ENCODE measurements at places on chromosomes 13 and 19.
A peak's percentile ranks its signal among the peaks of the same experiment; 100 is the strongest.

DNA sequence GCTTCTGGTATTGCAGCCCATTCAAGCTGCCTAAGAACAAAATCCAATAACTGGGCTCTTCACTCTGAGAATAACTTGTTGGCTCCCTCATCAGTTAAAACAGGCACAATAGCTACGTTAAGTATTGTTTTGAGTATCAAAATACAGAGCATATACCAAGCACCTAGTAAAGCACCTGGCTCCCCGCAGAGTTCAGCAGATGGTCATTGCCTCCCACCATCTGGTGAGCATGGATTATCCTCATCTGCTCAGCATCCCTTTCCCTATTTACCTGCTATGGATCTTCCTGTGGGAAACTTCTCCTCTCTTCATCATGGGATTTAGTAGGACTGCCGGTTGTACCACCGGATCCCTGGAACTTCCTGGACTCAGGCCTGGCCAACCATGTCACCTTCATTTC, 199.2 kb upstream of the MAB21L1 start:
- no peak for DNase-seq

- DNase-seq: no peak
These were observed 23.6 kb upstream of the CEBPA start for GRCh38 chr19:33325920-33326319.

- DNase-seq: no peak
These were observed 2.4 kb upstream of the FPR1 start for GRCh38 chr19:51754109-51754508.

- no peak for DNase-seq
These were observed 276.4 kb downstream of the KLF5 start for GRCh38 chr13:73335210-73335609.

GRCh38 chr13:111330066-111330610, 9.7 kb downstream of the TEX29 start:
- no peak for DNase-seq

- DNase-seq: no peak
These were observed 16.0 kb downstream of the ILF3 start for GRCh38 chr19:10670182-10670581.

- no peak for DNase-seq
These were observed 129.7 kb downstream of the SLC7A1 start for GRCh38 chr13:29465741-29466293.

GRCh38 chr19:2446381-2446780, 10.4 kb downstream of the LMNB2 start:
- no peak for DNase-seq

GRCh38 chr13:95185851-95186250, 115.4 kb downstream of the ABCC4 start:
- DNase-seq: peak; percentile 4

DNA sequence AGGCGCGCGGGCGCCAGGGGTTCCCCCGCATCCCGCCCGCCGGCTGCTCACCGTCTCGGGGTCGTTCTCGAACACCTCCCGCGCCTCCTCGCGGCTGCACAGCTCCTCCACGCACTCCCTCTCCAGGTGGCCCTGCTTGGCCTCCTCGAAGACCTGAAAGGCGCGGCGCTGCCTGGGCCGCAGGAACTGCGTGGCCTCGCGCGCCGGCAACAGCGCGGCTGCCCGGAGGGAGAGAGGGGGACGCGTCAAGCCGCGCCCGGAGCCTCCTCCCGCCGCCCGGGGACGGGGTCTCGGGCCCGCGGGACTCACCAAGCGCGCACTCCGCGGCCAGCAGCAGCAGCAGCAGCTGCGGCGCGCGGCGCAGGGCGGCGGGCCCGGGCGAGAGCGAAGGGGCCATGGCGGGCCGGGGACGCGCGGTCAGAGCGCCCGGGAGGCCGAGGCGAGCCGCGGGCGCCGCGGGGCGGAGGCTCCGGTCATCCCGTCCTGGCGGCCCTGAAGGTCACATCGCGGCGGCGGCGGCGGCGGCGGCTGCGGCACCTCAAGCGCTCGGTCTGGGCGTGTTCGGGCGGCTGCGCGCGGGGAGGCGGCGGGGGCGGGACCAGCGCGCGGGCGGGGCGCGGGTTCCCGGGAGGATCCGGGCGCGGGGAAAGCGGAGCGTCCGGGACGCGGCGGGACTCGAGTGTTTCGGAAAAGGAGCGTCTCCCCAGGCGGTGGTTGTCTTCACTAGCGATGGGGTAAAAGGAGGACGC, at the start of gene GAS6:
Gene GAS6, minus strand, starts transcription at position 553 of the 749 bp plus-strand sequence. Its CDS starts 156 bp downstream, at position 397.
- DNase-seq: peak; percentile 15

DNA sequence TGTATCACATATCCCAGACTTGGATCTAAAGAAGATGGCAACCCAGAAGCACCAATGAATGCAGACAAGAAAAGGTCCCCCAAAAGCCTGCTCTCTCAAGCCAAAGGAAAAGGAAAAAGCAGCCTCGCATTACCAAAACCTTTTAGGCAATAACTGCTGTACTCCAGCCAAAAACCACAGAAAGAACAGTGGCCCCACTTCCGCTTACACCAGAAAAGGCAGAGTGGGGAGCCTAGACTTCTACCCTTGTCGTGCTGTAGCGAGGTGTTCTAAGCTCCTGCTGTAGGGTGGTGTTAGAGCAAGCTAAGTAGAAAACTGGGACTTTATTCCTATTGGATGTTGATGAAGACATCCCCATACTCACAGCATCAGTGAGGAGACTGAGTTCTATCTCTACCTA, 244.0 kb upstream of the RXFP2 start:
- DNase-seq: no peak

- no peak for DNase-seq
These were observed 3.0 kb downstream of the PEG3 start for GRCh38 chr19:56837492-56838023.

DNA sequence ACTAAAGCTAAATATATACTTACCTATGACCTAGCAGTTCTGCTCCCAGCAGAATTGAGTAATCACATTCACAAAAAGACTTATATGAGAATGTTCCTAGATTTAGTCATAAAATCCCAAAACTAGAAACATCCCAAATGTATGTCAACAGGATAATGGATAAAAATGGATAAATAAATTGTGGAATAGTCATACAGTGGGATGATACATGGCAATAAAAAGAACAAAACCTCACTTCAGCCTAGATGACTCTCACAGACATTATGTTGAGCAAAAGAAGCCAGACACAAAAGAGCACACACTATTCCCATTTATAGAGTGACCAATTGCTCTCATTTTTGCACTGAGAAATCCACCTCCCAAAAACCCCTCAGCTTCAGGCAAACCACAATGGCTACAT, 352.4 kb upstream of the HTR2A start:
- DNase-seq: no peak

GRCh38 chr19:29545866-29546582, 20.2 kb downstream of the VSTM2B start:
- no peak for DNase-seq

DNA sequence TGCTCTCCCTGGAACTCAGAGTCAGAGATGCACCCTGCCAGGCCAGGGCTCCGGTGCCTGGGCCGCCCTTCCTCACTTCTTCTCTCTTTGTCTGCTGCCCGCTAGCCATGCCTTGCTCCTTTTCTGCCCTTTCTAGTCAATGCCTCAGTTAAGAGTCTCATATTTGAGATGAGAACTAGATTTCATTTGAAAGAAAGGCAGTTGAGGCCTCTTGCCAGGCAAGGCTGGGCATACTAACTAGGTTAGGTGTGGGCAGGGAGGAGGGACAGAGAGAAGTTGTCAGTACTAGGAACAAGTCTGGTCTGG, 341.6 kb downstream of the DNAJC15 start:
- no peak for DNase-seq

DNA sequence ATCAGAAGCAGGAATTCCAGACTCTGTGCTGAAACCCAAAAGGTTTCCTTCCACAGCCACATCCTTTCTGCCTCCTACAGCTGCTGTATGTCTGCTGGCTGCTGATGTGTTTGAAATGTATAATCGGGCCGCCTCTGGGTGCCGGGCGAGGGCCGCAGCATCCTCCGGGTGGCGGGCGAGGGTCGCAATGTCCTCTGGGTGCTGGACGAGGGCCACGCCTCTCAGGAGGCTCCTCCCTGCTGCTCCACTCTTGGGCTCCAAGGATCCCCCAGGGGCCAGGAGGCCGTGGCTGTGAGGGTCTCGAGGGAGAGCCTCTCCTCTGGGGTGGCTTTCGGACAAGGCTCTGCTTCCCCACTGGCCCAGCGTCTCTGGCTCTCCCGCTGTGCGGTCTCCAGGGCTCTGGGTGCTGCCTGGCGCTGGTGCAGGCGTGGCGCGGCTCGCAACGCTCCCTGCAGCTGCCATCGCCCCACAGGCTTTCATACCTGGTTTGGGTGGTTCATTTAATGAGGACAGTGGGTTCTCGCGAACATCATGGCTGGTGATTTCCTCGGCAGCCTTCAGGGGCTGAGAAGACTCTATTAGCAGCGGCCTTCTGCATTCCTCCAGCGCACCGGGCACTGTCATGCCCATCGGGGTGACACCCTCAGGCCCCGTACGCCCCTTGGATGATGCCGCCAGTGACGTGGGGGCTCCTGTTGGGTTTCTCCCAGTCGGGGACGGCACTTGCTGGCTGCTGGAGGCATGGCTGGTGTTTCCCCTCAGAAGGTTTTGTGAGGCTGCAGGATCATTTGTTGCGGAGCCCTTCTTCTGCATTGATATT, 41.8 kb upstream of the GRTP1 start:
- DNase-seq: no peak

DNA sequence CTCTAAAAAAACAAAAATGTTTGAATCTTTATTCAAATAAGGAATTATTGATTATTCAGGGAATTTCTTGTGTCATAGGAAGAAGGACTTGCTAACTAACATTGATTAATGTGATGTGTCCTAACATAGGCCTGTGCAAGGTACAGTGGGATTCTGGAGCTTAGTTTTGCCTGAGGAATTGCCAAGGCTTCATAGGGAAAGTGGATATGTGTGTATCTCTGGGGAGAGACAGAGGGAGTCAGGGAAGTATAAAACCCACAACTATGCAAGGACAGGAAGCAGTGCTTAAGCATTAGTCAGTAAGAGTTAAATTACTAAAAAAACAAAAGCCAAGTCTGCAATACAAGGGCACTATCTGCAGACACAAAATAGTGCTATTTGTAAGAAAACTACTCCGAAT, 59.6 kb downstream of the WDFY2 start:
- no peak for DNase-seq

- DNase-seq: no peak
These were observed 580 bp downstream of the EIF3K start for GRCh38 chr19:38619361-38620174.

- no peak for DNase-seq
These were observed 9.1 kb upstream of the TLE2 start for GRCh38 chr19:3038214-3038613.

DNA sequence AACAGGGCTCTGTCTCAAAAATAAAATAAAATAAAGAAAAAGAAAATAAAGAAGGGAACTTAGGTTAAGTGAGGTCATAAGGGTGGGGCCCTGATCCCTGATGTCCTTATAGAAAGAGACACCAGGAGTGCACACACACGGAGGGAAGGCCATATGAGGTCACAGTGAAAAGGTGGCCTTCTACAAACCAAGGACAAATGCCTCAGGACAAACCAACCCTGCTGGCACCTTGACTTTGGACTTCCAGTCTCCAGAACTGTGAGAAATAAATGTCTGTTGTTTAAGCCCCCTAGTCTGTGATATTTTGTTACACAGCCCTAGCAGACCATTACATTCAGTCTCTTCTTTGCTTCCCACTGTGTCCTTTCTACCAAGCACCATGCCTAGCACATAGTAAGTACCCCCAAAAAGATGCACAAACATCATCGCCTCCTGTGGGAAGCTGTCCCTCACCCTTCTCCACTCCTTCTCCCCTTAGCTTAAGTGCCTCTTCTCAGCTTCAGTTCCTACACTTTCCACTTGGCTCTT, 8.4 kb upstream of the ZBTB32 start:
- DNase-seq: no peak

- DNase-seq: no peak
These were observed 1635.2 kb downstream of the EFNB2 start for GRCh38 chr13:104900191-104900817.

GRCh38 chr19:40588110-40588854, 11.6 kb downstream of the SHKBP1 start:
- DNase-seq: no peak

GRCh38 chr19:53881482-53882390, at the start of gene PRKCG:
PRKCG (plus strand) TSS chr19:53882197; CDS start chr19:53882495, 298 bp downstream.
- peak; percentile 47 for DNase-seq

GRCh38 chr19:18871543-18871942, 24.4 kb downstream of the CERS1 start:
- no peak for DNase-seq

GRCh38 chr19:19081642-19082151, 17.9 kb downstream of the SLC25A42 start:
- no peak for DNase-seq

- DNase-seq: no peak
These were observed 676.3 kb upstream of the ARGLU1 start for GRCh38 chr13:107244241-107244640.

DNA sequence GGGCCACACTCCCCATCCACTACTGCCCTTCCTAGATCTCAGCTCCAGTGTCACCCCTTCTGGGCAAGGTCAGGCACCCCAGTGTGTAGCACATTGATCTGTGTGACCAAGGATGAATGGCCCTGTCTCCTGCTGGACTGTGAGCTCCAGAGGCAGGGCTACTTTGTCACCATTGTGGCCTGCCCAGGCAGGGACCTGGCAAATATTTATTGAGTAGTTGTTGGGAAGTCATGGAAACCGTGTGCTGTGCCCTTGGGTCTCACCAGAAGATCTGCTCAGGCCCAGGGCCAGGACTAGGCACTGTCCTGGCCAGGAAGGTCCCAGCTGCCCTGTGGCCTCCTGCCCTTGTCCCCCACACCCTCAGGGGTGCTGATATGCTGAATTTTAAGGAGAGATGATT, 10.5 kb downstream of the NACC1 start:
- DNase-seq: no peak

DNA sequence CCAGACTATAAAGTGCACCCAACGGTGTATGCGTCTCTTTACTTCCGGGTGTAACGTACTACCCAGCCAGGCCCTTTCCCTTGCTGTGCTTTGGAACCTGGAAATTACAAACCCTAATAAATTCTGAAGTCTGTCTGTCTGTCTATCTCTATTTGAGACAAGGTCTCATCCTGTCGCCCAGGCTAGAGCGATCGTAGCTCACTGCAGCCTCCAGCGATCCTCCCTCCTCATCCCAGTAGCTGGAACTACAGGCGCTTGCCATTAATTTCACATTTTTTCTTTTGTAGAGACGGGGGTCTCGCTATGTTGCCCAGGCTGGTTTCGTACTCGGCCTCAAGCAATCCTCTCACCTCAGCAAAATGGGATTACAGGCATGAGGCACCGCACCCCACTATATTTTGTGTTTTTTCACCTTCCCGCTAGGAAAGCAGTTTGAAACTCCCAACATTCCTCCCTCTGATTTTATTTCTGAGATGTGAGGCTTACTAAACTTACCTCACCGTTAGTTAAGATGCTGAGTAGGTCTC, 469 bp upstream of the RNF6 start:
- DNase-seq: no peak

GRCh38 chr13:23859455-23859854, 29.7 kb downstream of the MIPEP start:
- DNase-seq: no peak

GRCh38 chr13:29746148-29746677, 104.2 kb downstream of the UBL3 start:
- no peak for DNase-seq

- no peak for DNase-seq
These were observed 201.0 kb downstream of the FGF9 start for GRCh38 chr13:21871919-21872318.
